ENCODE measurements at places on chromosomes 16 and 17. TPM values are rescaled to one million over a fixed set of nuclear protein-coding genes. Genes with fewer than 3 reads are reported as not detected.
A peak's percentile ranks its signal among the peaks of the same experiment; 100 is the strongest.

Gene ASPSCR1
- 57.9 TPM for total RNA-seq

Gene GSG1L2
- not detected for total RNA-seq

Gene BEAN1
- total RNA-seq: 0.21 TPM

Gene RAPGEFL1
- total RNA-seq: 7.6 TPM

Gene SCGB1C2
- not detected for total RNA-seq

Gene COASY
- total RNA-seq: 33.9 TPM

Gene AXIN2
- total RNA-seq: 22.1 TPM

Gene KIF18B
- not detected for total RNA-seq

Gene POLDIP2
- 65.8 TPM for total RNA-seq

Gene KRTAP17-1
- not detected for total RNA-seq

Gene TBC1D3H
- total RNA-seq: 5.9 TPM

Gene ARMC7
- 12.0 TPM for total RNA-seq

Gene NDUFB10
- total RNA-seq: 134 TPM

Gene P2RX1
- total RNA-seq: 3.9 TPM

Gene HSPB9
- total RNA-seq: not detected

DNA sequence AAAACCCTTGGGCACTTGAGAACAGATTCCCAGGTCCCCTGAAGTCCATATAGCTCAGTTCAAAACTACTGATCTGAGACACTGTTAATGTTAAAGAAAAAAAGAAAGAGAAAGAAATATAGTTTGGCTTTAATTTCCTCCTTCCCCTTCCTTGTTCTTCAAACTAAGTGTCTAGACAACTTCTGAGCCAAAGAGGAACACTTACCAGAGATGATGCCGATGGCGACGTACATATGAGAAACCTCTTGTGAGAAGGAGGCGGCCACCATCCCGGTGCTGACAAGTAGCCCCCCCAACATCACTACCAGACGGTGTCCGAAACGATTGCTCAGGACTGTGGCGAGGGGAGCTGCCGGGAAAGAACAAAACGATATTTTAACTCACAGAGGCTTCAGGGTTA is 17.2 kb downstream of the SLC16A6 start:
- no peak overlapping the region for H3K27ac ChIP-seq
- no peaks in the 10 kb centered on the region for H3K27me3 ChIP-seq
- no peak for DNase-seq

GRCh38 chr17:2862197-2862596 is 66.0 kb downstream of the RAP1GAP2 start:
- no peak overlapping the region for H3K27ac ChIP-seq
- no peaks in the 10 kb centered on the region for H3K36me3 ChIP-seq
- no peaks in the 10 kb centered on the region for H3K4me1 ChIP-seq
- no peak overlapping the region for H3K4me3 ChIP-seq
- peaks cover 2% of the 10 kb centered on the region for H3K27me3 ChIP-seq

DNA sequence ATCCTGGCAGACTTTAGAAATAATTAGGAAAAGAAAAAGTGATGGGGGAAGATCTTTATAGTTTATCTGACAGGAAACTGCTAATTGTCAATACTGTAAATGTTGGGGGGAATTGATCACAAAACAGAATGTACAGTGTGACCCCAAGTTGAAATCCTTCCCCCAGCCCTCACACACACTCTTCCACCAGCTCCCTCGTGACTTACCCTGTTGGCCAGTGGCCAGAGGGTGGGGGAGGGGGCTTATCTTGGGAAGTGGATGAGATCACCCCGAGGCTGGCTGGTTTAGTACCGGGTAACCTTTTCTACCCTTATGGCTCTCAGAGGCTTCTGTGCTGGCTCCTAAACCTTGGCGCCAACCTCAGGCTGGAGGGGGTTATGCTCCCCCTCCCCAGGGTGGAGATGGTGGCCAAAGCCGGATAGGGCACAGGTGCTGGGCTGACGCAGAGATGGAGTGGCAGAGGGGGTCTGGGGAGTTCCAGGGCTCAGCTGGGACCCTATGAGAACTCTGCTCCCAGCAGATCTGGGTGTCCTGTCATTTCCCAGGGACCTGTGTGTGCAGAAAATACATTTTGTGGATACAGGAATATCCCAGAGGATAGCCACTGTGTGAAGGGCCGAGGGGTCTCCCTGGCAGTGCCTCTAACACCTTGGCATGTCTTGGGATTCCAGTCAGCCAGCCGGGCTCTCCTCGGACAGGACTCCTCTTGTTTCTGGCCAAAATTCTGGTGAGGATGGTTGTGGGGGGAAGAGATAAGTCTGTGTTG is 18.6 kb downstream of the CDH16 start:
- H3K27ac ChIP-seq: peak overlapping the region; percentile 62
- DNase-seq: peak; percentile 82
- H3K4me3 ChIP-seq: no peak overlapping the region
- no peaks in the 10 kb centered on the region for H3K4me1 ChIP-seq
- H3K36me3 ChIP-seq: no peaks in the 10 kb centered on the region

GRCh38 chr16:22357635-22357971 is 16.8 kb downstream of the CDR2 start:
- no peak for DNase-seq
- H3K27me3 ChIP-seq: no peaks in the 10 kb centered on the region
- peaks cover 4% of the 10 kb centered on the region for H3K4me1 ChIP-seq
- no peak overlapping the region for H3K27ac ChIP-seq

- no peaks in the 10 kb centered on the region for H3K27me3 ChIP-seq
- H3K36me3 ChIP-seq: no peaks in the 10 kb centered on the region
- DNase-seq: no peak
- no peak overlapping the region for H3K4me3 ChIP-seq
Observed at GRCh38 chr16:65740711-65741110, 618.8 kb upstream of the CDH11 start.

DNA sequence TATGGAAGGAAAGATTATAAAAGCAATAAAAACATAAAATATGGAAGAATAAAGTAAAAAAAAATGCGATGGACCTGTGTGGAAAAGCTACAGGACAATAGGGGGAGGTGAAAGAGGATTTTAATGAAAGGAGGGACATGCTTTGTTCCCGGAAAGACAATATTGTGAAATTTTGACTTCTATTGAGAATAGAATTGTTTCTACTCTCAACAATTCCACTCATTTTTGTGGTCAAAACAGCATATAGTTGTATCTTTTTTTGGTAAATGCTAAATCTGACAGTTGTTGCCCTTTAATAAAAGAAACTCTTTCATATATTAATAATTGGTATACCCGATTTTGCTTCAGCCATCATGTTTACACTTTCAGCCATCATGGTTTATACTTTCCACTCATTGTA is 22.9 kb upstream of the APPBP2 start:
- no peaks in the 10 kb centered on the region for H3K36me3 ChIP-seq
- DNase-seq: no peak
- H3K4me1 ChIP-seq: no peaks in the 10 kb centered on the region
- no peaks in the 10 kb centered on the region for H3K27me3 ChIP-seq

- H3K4me3 ChIP-seq: peak overlapping the region; percentile 63
- H3K36me3 ChIP-seq: no peaks in the 10 kb centered on the region
- no peak overlapping the region for H3K27ac ChIP-seq
Observed at GRCh38 chr17:14302431-14303099, 1.7 kb downstream of the HS3ST3B1 start.

- H3K27me3 ChIP-seq: no peaks in the 10 kb centered on the region
- DNase-seq: no peak
- peaks cover 22% of the 10 kb centered on the region for H3K36me3 ChIP-seq
- peaks cover 13% of the 10 kb centered on the region for H3K4me1 ChIP-seq
Observed at GRCh38 chr17:80774146-80774545, 217.5 kb upstream of the CHMP6 start.

GRCh38 chr17:48997103-48997826 is at the start of gene IGF2BP1:
Gene IGF2BP1, plus strand, starts transcription at chr17:48997385. Its CDS starts 361 bp downstream, at chr17:48997746.
- peaks cover 25% of the 10 kb centered on the region for H3K4me1 ChIP-seq
- no peak within 1 kb of the TSS for H3K27ac ChIP-seq
- H3K27me3 ChIP-seq: peaks cover 100% of the 10 kb centered on the region
- no peaks in the 10 kb centered on the region for H3K36me3 ChIP-seq
- no peak for DNase-seq

GRCh38 chr16:47013172-47013571 is 39.7 kb upstream of the DNAJA2 start:
- no peaks in the 10 kb centered on the region for H3K36me3 ChIP-seq
- H3K4me1 ChIP-seq: no peaks in the 10 kb centered on the region

DNA sequence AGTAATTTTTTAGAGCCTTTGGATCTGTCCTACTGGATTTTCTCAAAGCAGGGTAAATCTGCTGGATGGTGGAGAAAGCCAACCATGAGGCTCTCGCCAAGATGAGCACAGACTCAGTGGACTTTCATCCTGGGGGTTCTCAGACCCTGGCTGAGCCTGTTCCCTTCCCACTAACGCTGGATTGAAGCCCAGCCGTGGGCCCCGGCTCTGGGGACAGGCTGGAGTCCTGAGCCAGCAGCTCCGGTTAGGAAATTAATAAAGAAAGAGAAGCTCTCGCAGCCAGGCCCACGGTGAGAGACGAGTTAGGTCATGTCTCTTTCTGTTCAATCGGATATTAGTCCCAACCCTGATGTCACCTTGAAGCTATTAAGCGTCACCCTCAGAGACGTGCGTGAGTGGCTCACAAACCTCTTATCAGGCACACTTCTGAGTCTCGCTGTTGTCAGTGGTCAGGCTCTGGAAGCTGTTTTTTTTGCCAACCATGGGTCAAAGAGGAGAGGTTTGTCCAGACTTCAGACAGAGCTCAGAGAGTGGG is 27.1 kb downstream of the MEOX1 start:
- no peaks in the 10 kb centered on the region for H3K36me3 ChIP-seq
- no peak overlapping the region for H3K4me3 ChIP-seq
- no peak for DNase-seq
- H3K27ac ChIP-seq: no peak overlapping the region
- H3K27me3 ChIP-seq: no peaks in the 10 kb centered on the region
- no peaks in the 10 kb centered on the region for H3K4me1 ChIP-seq

GRCh38 chr17:27621942-27622559 is 8.9 kb upstream of the LGALS9 start:
- H3K27me3 ChIP-seq: no peaks in the 10 kb centered on the region
- no peaks in the 10 kb centered on the region for H3K4me1 ChIP-seq
- H3K36me3 ChIP-seq: peaks cover 7% of the 10 kb centered on the region
- H3K4me3 ChIP-seq: no peak overlapping the region
- no peak overlapping the region for H3K27ac ChIP-seq
- DNase-seq: no peak

- no peaks in the 10 kb centered on the region for H3K36me3 ChIP-seq
- H3K27me3 ChIP-seq: no peaks in the 10 kb centered on the region
- no peak for DNase-seq
- peaks cover 50% of the 10 kb centered on the region for H3K4me1 ChIP-seq
Observed at GRCh38 chr16:17362946-17363345, 107.8 kb downstream of the XYLT1 start.

GRCh38 chr17:45353043-45353442 is 36.2 kb upstream of the MAP3K14 start:
- no peak for DNase-seq
- H3K4me1 ChIP-seq: no peaks in the 10 kb centered on the region
- no peaks in the 10 kb centered on the region for H3K36me3 ChIP-seq

DNA sequence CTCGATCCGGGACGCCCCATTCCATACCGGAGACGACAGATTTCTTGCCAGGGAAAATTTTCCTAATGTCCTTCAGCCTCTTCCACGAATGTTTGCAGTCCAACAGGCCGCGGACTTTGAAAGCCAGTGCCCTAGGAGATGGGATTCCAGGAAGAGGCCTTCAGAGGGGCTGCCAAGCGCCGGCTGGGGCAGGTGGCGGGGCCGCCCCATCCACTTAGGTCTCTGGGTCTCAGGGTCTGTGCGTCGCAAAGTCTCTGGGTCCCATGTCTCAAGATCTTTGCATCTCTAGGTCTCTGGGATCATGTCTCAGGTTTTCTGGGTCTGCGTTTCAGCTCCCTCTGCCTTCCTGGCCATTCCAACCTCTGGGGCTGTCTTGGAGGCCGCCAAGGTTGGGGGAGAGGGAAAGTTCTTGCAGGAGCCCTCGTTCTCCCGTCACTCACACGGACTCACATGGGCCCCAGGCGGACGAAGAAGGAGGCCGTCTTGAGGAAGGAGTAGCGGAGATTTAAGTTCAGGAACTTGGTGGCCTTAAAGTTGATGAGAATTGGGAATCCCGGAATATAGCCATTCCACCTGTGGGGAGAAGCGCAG is 7.2 kb downstream of the ALOX12B start:
- no peak overlapping the region for H3K27ac ChIP-seq
- peak overlapping the region; percentile 45 for H3K4me3 ChIP-seq
- H3K4me1 ChIP-seq: no peaks in the 10 kb centered on the region
- DNase-seq: no peak

- H3K27ac ChIP-seq: no peak overlapping the region
- H3K27me3 ChIP-seq: no peaks in the 10 kb centered on the region
- no peak overlapping the region for H3K4me3 ChIP-seq
- H3K36me3 ChIP-seq: no peaks in the 10 kb centered on the region
Observed at GRCh38 chr16:5478036-5478435, 380.4 kb upstream of the EEF2KMT start.
